Activated CD4-positive, alpha-beta T cell treated with anti-CD3 and anti-CD28 coated beads for 36 hours (primary cell): ENCODE measurements at places on chromosomes 1 and 21.

- DNase-seq = no peak
Observed at GRCh38 chr1:37485902-37486679, 11.7 kb downstream of the ZC3H12A start.

- peak; percentile 77 for DNase-seq
Observed at GRCh38 chr1:67307251-67308060, at the start of gene IL12RB2. Gene IL12RB2, plus strand, starts transcription at chr1:67307873. Its CDS starts 12,496 bp downstream, at chr1:67320369.

DNA sequence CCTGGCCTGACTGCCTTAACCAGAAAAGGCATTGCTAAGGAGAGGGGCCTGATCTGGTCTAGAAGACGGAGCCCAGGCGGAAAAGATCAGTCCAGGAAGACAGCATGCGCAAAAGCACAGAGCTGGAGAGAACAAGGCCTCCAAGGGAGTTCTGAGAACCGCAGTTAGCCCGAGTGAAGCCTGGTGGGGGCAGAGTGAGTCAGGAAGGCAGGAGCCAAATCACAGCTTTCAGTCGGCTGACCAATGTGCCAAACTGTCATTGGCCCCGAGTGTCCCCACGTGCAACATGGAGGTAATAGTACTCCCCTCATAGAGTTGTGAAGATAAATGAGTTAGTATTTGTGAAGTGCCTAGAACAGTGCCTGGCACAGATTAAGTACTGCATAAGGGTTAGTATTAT, 1.2 kb upstream of the TSPAN2 start:
- no peak for DNase-seq

DNA sequence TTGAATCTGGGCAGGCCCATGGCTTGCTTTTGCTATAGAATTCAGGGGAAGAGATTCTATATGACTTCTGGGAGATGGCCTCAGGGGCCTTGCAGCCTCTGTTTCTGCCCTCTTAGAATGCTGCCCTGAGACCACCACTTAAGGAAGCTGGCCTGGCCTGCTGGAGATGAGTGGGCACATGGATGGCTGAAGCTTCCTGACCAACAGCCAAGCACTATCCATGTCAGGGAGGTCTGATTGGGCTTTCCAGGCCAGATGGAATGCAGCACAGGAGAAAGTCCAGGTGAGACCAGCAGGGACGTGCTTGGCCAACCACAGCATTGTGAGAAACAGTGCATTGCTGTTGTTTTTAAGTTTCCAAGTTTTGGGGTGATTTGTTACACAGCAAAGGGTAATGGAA, 308.1 kb downstream of the PTPRU start:
- DNase-seq = no peak

DNA sequence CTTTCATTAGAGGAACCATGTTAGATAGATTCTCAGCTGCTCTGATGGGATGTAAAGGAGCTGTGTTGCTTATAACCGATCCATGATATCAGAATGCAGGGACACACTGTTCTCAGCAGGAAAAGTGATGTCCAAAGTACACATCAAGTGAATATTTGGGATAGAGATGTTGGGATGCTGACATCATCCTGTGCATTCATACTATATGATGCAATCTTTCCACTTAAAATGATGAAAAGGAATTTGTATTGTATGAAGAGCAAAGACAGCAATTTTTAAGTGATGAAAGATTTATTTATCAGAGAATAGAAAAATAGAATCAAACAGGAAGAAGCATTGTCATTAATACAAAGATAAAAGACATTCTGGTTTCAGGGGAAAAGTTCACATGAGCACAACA, 110.1 kb downstream of the ERG start:
- no peak for DNase-seq

- DNase-seq = peak; percentile 28
Observed at GRCh38 chr1:86965012-86965826, 50.8 kb downstream of the HS2ST1 start.

GRCh38 chr1:214898718-214899117, 183.8 kb upstream of the KCNK2 start:
- DNase-seq = no peak

- DNase-seq = no peak
Observed at GRCh38 chr1:15866721-15867201, 19.3 kb downstream of the SPEN start.

DNA sequence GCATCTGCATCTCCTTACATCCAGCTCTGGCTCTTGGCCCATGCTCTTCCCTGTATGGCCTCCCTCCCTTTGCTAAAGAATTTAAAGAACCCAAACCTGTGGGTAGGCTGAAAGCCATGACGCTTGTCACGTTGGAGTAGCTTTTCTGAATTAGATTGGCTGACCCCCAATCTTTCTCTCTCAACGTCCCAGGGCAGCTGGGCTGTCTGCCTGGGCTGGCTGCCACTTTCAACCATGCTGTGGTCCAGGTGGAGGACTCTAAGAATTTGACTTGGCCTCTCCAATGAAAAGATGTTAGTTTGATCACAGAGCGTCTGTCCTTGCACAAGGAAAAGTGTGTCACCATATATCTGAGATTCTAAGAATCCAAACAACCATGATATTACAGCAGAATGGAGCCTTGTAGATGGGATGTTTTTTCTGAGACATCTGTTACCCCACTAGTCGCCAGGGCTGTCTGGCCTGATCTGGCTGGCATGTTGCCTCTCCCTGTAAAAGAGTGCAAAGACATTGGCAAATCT, 6.5 kb upstream of the IGSF3 start:
- DNase-seq = no peak

DNA sequence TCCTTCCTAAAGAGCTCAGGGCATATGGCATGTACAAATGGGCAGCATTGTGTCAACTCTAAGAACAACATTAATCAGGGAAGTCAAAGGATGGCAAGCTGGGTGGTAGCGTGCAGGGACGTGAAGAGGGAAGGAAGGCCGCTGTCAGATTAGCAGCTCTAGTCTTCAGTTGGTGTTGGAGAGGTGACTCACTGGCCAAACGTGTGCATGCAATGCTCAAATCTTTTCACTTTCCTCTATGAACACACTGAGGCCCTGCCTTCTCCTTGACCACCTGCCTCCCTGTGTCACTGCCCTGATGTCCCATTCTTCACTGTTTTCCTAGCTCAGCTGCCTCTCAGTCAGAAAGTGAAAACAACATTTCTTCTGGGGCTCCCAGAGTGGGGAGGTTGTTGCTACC, 5.9 kb upstream of the PIGR start:
- DNase-seq = no peak

DNA sequence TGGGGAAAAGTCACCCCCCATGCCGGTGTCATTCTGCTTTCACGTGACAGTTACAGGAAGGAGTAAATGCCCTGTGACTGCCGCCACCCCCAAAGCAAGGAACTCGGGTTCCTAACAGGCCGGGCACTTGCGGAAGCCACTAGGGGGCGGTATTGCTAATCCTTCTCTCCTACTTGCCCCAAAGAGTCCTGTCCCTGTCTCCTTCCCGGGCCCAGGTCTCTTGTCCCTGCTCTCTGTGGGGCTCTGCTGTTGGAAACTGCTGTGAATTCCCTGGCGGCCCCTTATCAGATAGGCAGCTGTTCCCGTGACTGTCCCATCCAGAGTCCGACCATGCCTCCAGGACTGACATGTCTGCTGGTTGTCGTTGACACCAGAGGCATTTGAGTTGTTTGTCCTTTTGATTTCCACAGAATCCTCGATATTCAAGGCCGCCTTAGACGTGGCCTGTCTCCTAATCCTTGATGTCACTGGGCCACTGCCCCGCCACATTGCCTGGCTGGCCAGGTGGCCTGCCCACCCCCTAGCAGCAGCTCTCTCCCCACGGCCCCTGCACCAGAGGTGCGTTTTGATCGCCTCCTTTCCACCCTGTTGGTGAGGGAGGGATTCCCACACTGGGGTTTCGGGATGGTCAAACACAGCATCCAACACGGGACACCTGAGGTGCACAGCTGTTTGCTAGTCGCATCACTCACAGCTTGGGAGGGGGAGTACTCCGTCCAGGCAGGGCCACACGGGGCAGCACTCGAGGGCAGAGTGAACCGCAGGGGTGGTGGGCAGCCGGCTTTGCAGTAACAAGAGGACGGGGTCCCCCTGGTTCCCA, 37.3 kb downstream of the CHAF1B start:
- peak; percentile 65 for DNase-seq

DNA sequence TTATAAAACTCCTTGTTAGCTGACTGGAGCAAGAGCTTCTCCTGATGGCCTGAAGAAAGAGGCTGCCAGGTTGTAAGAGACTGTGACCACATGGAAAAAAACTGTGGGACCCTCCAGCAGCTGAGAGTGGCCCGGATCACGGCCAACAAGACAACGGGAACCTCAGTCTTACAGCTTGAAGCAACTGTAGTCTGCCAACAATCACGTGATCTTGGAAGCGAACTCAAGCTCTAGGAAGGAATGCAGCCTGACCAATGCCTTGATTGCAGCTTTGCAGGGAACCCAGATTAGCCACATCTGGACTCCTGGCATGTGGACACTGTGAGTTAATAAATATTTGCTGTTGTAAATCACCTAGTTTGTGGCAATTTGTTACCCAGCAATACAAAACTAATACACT, 442.6 kb upstream of the PRMT6 start:
- DNase-seq = no peak

DNA sequence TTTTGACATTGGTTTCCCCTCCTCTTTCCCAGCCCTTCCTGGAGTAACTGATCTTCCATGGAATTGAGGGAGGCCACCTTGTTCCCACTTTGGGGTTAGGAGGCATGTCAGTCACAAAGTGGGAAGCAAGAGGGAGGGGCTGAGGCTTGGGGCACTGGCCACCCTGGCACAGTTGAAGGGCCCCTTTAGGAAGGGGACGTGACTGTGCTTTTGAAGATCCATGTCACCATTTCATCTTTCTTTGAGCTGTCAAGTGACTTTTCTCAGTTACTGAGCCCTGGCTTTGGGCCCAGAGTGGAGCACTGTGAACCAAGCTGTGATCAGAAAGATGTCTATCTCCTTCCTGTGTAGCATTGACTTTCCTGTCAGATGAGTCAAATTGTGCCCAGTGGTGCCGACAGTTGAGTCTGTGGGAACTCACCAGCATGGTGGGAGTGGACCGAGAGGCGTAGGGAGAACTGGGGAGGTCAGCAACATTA, 38.5 kb upstream of the TDRD10 start:
- peak; percentile 86 for DNase-seq

- no peak for DNase-seq
Observed at GRCh38 chr1:92515796-92516201, 29.1 kb upstream of the GFI1 start.

GRCh38 chr1:216823731-216824130, 100.5 kb upstream of the ESRRG start:
- DNase-seq = no peak

- DNase-seq = no peak
Observed at GRCh38 chr21:37164742-37165141, 91.7 kb downstream of the TTC3 start.

DNA sequence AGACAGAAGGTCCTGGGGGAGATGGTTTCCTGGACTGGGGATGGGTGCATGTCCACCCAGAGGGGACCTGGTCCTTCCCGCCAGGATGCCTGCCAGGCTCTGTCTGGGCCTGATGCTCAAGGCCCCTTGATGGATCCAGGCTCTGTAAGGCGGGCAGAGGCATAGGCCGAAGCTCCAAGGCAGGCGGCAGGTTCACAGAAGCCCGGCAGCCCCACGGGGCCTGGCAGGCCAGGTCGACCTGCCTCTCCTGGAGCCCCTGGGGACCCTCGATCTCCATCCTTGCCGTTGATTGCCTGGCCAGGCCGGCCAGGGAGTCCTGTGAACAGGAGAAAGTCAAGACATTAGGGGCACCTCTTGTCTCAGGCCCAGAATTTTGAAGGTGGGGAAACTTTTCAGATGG, 16.0 kb downstream of the COL9A2 start:
- DNase-seq = no peak

DNA sequence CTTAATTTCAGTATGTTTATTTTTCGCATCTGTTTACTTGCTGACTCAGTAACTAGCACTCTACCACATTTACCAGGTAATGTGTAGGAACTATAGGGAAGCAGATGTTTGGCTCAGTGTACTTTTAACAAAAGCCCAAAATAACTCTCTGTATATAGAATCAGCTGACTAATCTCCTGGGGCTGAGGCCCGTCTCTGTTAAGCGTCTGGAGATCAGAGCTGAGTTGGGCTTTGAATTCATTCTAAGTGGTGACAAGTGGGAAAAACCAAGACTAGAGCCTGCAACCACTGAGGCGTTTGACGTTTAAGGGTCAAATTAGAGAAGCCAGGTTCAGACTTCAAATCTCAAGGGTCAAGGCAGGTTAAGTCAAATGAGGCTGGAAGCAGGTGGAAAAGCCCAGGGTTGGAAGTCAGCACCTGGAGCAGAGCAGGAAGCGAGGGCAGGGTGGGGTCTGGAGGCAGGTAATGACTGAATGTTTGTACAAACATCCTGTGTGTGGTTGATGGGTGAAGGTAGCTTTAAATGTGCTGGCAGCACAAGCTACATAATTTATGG, 56.8 kb upstream of the LYST start:
- DNase-seq = peak; percentile 25

DNA sequence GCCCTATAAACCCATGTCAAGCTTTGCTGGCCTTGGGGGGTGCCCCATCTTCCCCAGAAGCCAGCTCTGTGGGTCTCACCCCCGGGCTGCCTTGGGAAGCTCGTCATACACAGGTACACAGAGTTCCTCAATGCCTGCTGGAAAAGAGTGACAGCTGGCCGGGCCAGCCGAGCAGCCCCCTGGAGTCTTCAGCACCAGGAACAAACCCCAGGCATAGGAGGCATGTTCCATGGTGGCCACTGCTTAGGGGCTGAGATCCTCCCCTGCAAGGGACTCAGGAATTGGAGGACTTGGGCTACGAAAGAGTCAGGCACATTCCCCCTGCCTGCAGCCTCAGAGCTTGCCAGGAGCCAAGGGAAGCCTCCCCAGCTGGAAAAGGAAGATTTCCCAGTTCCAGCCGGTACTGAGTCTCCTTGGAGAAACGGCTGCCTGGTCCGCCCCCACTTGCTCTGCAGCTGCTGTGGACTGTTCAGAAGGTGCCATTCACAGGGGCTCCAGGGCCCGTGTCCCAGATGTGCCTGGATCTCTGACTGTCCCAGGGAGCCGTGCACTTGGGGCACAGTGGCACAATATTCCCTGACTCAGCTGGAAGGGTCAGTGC, 89.5 kb downstream of the STUM start:
- DNase-seq = no peak

GRCh38 chr1:84584126-84584525, 9.9 kb upstream of the CTBS start:
- no peak for DNase-seq

DNA sequence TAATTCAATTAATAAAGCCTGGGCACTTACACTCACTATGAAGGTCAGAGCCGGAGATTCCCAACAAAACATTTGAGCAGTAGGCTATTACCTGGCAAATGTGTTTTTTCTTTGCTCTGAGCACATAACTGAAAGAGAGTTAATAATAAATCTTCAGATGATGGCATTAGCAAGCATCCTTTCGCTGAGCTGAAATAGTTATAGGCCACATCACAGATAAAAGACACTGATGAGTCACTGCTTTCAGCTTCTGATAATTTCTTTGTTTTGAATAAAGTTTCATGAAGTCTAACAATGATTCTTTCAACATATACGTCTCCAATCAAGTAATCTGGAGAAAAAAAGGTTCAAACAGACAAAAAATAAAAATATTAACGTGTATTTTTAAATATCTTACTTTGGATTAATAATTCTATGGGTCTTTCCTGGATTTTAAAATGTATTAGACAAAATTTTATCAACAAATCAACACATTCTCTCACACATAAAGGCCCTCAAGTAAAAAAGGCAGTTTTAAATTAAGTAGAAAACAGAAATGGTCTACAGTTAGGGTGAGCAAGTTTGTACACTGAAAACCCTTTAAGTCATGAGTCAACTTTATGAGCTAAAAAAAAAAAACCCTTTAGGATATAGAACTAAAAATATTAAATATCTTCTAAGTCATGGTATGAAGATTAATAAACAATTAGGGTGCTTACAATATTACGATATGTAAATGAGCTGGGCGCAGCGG, 33.1 kb downstream of the LTN1 start:
- DNase-seq = no peak

- no peak for DNase-seq
Observed at GRCh38 chr1:207079706-207080241, 8.9 kb upstream of the C4BPB start.

GRCh38 chr1:165827268-165828102, at the start of gene UCK2:
Gene UCK2, plus strand, starts transcription at chr1:165827614. Its CDS starts 220 bp downstream, at chr1:165827834.
- peak; percentile 83 for DNase-seq
